C1 segment of cervical spinal cord (tissue), 14 donors: ENCODE measurements at places on chromosomes 7 and 10.
A peak's percentile ranks its signal among the peaks of the same experiment; 100 is the strongest.

DNA sequence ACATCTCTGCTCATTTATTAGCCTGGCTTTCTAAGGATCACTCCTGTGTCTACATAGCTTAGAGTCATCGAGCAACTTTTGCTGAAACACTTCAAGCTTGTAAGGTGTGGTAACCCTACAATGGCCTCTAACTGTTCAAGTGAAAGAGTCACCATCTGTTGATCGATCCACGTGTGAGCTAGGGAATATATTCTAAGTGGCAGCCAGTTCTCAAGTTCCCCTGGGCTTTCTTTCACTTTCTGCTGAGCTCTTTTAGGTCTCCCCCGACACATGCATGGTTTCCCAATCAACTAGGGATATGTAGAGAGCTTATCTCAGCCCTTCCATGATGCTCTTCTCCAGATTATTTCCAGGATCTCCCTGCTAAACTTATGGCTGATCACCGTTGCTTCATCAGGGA, 15.5 kb downstream of the AOAH start:
- no peak for DNase-seq

- no peak for DNase-seq
These were observed 2.0 kb upstream of the CTBP2 start for GRCh38 chr10:125162120-125162931.

GRCh38 chr7:151099486-151100211, 13.4 kb downstream of the AGAP3 start:
- no peak for DNase-seq

GRCh38 chr10:76285012-76285411, 853.6 kb downstream of the LRMDA start:
- no peak for DNase-seq

DNA sequence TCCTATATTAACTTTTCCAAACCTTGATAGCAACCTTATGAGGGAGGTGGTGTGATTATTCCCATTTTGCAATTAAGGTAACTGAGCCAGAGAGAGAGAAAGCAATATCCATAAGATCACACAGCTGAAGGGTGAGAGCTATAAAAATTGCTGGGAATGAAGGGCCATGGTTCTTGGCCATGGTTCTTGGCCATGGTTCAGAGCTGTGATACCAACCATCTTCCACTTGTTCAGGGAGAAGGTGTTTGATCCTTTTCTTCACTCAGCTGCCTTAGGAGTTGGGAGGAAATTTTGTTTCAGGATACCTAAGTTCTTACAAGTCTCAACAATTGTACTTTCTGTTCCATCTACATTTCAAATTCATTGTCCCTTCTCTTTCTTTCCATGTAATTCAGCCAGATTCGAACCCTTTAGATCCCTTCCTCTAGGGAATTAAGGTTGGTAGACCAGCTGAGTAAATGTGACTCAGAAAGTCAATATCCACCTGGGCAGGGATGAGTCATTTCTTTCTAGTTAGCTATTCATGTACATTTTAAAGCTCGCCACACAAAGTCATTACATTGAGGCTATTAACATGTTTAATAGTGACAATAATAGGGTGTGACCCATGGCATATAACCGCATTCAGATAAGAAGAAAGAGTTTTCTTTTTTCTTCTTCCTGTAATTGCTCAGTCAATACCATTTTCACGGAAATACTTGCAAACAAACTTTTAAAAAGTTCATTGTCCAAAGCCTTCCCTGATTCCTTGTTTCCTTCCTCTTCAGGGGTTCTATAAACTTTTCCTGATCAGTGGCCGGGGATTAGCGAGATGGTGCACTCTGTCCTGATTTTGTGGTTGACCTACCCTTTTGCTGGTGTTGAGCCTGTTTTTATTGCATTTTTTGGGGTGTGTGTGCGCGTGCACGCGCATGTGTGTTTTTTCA, 143.4 kb downstream of the TCF7L2 start:
- no peak for DNase-seq

- DNase-seq, result no peak
These were observed 160.7 kb downstream of the PTPN20 start for GRCh38 chr10:47071891-47072290.

DNA sequence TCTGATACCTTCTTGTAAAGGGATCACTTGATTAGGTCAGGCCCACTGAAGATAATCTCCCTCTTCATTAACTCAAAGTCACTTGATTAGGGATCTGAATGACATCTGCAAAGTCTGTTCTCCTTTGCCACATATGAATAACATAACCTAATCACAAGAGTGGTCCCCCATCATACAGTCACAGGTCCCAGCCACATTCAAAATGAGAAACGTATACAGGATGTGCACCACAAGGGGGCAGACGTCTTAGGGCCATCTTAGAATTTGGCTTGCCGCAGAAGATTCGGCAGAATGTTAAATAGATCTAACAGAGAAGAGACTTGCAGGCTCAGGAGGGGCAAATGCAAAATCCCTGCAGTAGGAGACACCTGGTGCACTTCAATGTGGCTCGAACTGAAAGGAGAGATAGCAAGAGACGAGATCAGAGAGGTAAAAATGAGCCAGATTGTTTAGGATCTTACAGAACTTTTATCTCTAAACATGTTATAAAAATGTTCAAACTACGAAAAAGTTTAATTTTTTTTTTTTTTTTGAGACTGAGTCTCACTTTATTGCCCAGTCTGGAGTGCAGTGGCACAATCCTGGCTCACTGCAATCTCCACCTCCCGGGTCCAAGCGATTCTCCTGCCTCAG, 10.4 kb upstream of the SMC3 start:
- no peak for DNase-seq

DNA sequence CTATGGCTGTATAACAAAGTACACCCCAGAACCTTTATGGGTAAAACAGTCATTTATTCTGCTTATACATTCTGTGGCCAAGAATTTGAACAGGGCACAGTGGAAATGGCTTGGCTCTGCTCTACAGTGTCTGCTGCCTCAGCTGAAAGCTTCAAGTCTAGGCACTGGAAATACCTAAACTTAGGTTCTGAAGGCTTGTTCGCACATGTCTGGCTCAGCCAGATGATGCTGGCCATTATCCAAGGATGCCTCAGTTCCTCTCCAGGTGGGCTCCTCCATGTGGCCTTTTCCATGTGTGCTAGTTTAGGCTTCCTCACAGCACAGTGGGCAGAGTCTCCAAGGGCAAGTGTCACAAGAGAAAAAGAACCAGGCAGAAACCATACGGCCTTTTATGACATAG, 76.8 kb downstream of the RALA start:
- no peak for DNase-seq

GRCh38 chr7:4602905-4603842, 78.9 kb upstream of the FOXK1 start:
- no peak for DNase-seq

- no peak for DNase-seq
These were observed 119.8 kb downstream of the XRCC2 start for GRCh38 chr7:152556013-152556755.

GRCh38 chr10:43380610-43381222, 9.3 kb downstream of the FXYD4 start:
- DNase-seq, result no peak

- DNase-seq, result no peak
These were observed 212.6 kb downstream of the PTPRN2 start for GRCh38 chr7:158375034-158375433.

- no peak for DNase-seq
These were observed 48.8 kb downstream of the RALA start for GRCh38 chr7:39672176-39672575.

DNA sequence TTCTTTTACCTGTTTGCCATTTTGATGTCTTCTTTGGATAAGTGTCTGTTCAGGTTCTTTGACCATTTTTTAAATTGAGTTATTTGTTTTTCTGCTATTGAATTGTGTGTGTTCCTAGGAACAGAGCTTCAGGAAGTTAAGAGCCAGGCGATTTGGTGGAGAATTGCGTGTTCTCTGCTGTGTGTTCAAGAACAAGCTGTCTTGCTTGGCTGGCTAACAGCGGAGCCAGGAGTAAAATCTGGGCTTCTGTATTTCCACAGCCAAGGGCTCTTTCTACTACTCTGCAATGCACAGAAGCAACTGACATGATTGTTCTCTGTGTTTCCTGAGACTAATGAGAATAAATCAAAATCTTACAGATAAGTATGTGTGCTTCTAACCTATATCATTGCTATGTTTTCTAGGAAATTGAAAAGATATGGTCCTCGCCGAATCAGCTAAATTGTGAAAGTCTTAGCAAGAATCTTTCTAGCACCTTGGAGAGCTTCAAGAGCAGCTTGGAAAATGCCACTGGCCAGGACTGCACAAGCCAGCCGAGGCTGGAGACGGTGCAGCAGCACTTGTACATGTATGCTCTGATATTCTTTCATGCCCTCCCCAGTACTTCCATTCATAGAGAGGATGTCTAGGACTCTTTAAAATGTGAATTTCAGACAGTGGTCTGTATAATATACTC, 124.2 kb downstream of the ABCA13 start:
- no peak for DNase-seq

DNA sequence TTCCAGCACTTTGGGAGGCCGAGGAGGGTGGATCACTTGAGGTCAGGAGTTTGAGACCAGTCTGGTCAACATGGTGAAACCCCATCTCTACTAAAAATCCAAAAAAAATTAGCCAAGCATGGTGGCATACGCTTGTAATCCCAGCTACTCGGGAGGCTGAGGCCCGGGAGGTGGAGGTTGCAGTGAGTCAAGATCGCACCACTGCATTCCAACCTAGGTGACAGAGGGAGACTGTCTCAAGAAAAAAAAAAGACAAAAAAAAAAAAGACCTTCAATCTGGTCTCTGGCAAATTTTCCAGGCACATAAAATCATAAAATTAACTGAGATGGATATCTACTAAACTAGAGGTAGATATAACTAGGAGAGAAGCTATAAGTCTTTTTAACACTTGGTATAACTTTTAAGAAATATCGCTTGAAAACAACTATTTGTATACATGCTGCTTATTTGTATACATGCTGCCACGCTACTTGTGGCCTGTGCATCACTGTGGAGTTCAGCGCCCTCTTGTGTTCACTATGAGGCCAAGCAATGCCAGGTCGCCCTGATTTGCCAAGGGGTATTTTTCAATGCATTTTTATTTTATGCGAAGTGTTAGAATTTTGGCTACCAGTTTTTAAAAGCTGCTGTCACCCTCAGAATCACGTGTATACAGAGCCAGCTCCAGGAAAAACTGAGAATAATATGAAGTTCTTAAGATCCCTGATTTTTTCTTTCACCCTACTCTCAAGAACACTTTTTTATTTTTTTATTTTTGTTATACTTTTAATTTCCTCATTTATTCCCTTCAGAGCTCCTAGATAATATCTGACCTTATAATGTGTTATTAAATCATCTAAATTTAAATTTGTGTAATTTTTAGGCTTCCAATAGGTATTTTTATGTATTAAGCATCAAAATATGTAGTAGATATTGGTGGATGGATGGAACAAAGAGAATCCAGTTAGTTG, 26.7 kb downstream of the CYCS start:
- peak; percentile 8 for DNase-seq
